ENCODE measurements at places on chromosomes 3 and 15.

DNA sequence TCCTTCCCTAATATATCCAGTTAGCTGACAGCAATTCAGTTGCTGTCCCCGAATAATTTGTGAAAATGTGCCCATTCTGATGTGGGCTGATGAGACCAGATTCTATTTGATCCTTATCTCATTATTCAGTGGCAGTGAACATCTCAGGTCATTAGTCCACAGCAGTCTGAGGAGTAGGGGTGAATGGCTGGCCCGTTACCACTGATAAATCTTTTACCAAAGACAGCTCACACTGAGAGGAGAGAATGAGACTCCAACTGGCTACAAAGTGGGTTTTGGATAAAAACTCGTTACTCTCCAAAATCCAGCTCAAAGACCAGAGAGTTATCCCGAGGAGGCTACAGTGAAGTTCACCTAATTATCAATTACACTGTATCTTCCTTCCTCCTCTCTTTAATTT, 189.7 kb downstream of the TUSC7 start:
- no peak for DNase-seq

DNA sequence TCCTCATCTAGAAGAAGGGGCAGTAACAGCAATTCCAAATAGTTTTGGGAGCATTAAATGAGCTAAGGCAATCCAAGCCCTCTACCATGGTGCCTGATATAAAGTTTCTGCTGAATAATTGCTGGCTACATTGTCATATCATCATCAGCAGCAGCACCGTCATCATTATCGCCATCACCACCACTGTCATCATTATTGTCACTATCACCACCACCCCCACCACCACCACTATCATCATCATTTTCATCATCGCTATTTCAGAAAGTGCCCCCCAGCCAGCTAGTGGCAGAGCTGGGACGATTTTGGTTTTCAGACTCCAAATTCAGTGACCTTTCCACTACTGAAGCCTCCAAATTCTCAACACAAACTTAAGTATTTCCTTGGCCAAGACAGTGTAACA, 15.0 kb downstream of the XCR1 start:
- no peak for DNase-seq

DNA sequence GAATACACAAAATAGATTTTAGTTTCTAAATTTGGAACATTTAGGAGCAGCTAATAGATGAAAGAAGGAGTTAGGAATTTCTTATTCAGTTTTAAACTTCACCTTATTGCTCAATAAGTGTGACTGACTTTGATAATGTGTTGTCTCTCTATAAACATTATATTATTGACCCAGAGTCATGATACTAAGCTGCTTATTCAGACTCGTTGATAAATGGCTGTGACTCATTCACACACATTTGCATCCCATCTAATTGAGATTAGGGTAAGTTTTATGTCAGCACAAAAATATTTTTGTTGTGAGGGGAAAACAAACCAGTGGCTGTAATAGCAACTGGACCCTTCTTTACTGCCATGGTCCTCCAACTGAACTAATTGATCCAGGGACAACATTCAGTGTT, 137.6 kb downstream of the GOLIM4 start:
- DNase-seq, result no peak

GRCh38 chr3:144273601-144274000, 302.0 kb downstream of the DIPK2A start:
- no peak for DNase-seq
